GM12891 (cell line): ENCODE measurements at places on chromosomes 2 and 18.
A peak's percentile ranks its signal among the peaks of the same experiment; 100 is the strongest.

DNA sequence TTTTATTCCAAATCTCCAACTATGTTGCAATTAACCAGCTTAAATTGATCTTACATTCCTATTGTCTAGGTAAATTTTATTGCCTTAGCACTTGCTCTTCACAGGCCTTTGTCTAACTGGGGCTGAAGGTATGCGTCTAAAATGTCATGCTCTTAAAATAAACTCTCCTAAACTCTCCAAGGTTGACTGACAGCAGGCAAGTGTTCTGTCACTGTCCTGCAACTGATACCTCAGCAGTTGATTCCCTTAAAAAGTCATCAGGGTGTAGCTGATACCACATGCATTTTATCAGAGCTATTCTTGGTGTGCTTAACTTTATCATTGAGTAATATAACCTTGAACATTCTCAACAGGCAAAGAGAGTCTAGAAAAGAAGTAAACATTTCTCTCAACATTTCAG, 680 bp downstream of the TTN start:
- DNase-seq = no peak

DNA sequence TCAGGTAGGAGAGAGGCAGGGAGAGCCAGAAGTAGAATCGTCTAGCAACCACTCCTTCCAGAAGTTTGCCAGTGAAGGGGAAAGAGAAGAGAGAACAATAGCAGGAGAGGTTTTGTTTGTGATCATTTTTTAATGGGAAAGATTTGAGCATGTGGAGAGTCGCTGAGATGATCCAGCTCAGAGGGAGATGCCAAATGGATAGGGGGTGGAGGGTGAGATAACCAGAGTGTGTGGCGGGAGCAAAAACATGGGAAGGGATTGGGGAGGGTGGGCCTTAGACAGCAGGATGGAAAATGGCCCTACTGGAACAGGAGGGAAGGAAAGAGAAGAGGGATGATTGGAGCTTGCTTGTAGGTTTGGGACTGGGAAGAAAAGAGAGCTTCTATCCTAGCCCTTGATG, 269.8 kb downstream of the GLI2 start:
- DNase-seq = no peak

- no peak for DNase-seq
Observed at GRCh38 chr18:55097456-55098170, 138.4 kb upstream of the CCDC68 start.

- no peak for DNase-seq
Observed at GRCh38 chr2:174503161-174503809, 16.5 kb upstream of the GPR155 start.

DNA sequence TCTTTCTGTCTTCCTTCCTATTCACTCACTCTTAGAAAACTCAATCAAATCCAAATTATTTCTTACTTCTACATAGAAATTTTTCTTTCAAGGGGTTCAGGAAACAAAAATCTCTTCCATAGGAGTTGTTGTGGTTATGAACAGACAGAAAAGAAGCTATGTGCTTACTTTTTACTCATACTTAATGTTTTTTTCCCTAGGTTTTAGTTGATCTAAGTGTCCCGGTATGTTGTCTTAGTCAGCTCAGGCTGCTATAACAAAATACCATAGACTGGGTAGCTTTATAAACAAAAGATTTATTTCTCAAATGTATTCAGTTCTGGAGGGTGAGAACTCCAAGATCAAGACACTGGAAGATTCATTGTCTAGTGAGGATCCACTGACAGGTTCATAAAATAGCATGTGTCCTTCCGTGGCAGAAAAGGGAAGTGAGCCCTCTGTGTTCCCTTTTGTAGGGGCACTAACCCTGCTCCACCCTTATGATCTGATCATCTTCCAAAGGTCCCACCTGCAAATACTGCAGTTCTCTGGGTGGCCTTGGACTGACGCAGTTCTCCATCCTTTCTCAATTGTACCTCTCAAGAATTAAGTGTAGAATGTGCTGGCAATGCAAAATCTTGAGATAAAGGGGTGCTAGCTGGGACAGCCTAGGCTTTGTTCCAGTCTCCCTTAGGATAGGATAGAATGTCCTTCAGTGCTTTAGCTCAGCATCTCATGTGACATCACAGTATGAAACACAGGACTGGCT, 14.4 kb upstream of the VRK2 start:
- no peak for DNase-seq

DNA sequence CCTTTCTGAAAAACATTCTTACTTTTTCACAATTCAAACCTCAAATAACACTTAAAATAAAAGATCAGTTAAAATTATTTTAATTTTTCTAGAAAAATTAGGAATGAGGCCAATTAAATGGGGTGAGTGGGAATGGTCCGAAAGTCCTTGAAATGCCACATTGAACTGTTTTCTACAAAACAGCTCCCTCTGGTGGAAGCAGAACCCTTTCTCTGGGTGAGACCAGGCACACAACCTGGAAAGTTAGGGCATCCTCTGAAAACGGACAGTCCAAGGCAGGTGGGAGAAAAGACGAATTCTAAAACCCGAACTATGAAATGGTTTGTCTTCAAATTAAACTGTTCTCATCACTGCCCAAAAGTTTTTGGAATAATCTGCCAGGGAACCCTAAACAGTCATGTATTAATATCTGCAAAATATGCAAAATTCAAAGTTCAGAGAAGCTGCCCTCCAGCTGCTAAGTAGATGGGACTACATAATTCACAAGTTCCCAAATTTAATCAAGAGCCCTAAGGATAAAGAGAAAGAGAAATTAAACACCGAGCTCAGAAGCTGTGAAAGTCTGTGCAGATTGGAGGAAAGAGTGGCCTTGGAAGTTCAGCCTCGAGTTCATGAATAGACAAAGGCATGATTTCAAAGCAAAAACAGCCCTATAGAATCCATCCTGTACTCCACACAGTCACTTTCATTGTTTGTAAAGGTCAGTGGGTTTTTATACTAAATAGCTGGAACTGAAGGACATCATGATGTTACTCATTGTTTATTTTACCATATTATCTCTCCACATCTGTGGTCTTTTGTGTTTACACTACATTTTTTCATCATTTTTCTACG, 108.3 kb downstream of the PIEZO2 start:
- DNase-seq = no peak

DNA sequence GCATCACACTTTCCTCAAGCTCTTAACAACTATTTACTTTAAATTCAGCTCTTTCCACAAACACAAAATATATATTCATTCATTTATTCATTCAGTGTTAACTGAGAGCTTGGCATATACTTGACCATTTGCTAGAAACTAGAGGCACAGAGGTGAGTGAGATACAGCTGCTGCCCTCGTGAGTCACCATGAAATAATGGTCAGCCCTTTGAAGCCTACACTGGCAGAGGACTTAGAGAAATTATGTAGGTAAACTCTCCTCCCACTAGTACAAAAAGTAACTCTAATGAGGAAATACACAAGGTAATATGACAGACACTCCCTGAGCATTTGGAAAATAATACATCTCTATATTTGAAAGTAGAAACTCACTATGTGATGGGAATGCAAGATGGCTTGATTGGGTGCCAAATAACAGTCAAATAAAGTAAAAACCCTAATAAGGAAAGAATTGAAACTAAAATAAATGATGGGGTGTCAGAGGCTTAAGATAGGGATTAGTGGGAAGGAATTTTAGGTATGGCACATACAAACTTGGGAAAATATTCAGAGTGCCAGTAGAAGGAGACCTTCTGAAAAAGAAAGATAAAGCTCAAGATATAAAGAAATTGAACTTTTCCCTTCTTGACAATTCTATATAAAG, 61.1 kb downstream of the ANTXR1 start:
- no peak for DNase-seq

DNA sequence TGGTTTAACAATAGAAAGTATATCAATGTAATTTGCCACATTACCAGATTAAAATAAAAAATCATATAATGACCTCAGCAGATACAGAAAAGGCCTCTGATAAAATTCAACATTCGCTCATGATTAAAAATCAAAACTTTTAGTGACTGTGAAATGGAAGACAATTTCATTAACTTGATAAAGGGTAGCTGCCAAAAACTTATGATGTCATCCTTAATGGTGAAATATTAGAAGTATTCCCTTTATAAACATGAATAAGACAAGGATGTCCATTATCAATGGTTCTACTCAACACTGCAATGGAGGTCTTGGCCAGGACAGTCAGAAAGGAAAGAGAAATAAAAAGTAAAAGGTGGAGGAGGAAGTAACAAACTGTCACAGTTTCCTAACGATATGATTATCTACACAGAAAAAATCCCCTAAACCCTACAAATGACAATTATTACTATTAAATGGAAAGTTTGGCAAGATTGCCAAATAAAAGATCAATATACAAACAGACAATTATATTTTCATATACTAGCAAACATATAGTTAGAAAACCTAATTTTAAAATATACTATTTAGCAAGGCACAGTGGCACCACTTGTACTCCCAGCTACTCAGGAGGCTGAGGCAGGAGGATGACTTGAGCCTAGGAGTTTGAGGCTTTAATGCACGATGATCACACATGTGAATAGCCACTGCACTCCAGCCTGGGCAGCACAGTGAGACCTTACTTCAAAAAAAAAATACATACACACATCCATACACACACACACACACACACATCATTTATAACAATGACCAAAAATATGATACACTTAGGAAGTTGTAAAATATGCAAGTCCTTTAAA, 12.8 kb downstream of the METTL8 start:
- no peak for DNase-seq

DNA sequence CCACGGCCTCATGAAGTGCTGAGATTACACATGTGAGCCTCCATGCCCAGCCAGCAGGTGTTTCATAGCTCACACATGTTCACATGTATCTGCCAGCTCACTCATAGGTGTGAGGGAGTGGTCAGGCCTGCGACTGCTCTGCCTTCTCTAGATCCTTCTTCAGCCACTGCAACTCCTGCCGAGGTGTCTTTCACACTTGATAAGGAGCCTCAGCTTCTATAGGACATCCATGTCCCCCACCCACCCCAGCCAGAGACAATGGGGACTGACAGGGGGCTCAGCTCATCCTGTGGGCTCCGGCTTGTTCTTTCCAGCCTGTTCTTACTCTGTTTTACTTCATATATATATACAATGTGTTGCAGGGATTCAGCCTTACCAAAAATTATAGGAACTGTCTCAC, 286.5 kb upstream of the MGAT5 start:
- no peak for DNase-seq

- no peak for DNase-seq
Observed at GRCh38 chr2:197801033-197801432, 3.4 kb upstream of the PLCL1 start.

DNA sequence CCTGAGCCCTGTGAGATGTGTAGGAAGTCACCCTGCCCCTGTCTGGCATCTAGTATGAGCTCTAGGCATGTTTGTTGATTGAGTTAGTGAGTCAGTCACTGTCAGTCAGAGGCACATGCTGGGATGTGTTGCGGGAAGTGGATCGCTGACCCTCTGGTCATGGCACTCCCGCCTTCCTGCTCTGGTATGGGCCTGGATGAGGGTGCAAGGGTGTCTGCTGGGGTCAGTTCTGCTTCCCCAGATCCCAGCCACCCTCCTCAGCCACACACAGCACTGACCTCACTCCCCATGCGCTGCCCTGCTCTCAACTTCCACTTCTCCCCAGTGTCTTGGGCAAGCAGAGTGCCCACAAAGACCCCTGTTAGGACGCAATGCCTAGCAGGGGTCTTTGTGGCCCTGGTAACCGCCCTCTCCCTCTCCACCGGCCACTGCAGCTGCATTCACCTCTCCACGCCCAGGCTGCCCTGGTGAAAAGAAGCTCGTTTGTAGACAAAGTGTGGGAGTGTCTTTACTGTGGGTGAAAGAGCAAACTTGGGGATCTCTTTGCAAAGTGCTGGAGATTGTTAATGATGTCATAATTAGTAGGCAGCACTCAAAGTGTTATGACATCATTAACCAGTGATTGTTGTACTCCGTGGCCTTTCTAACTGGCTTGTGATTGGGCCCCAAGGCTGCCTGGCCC, 252.1 kb downstream of the LDLRAD4 start:
- no peak for DNase-seq

- peak; percentile 49 for DNase-seq
Observed at GRCh38 chr2:25168256-25169072, at the start of gene POMC. TSS of gene POMC (minus strand) at chr2:25168580. CDS start at chr2:25164772, 3,808 bp downstream.

DNA sequence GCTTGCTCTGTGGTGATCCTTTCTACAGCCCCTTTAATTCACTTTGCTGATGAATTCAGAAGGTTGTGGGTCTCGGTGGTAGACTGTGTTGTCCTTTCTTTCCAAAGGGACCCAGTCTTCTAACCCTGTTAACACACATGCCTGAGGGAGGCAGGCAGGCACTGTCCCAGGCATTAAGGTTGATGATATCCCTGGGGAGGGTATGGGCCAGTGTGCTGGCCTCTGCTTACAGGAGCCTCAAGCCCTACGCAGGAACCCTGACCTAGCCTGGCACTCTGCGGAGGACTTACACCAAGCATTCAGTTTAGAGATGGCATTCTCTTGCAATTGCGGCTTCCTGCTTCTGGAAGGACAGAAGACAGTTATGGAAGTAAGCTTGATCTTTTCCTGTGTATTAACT, 102.5 kb downstream of the PKP4 start:
- no peak for DNase-seq

DNA sequence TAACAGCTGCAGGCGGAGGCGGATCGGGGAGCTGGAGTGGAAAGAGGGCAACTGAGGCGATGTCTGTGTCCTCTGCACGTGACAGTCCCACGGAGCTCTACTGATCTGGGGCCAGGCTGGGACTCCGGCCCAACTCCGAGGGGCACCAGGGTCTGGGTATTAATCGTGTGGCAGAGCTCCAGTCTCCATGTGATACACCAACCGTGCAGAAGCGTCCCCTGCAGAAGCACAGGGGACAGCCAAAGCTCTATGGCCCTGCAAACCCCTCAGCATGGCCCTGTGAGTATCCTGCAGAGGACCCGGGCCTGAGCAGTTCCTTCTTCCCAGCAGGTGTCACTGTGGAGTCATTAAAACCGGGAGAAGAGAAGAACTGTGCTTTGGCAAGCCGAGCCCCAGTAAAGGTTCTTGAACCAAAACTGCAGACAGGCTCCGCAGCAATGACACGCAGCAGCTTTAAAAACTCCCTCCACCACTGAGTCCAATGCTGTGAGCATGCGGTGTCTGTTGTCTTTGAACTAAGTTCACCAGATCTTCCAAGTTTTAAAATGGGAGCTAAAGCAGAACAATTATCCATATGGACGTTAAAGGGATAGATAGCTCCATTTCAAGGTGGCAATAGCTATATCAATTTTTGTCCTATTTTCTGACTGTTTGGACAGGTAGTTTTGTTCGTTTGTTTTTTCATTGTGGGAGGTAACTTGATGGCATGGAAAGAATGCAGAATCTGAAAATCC, 79.4 kb downstream of the TMEM182 start:
- peak; percentile 20 for DNase-seq

DNA sequence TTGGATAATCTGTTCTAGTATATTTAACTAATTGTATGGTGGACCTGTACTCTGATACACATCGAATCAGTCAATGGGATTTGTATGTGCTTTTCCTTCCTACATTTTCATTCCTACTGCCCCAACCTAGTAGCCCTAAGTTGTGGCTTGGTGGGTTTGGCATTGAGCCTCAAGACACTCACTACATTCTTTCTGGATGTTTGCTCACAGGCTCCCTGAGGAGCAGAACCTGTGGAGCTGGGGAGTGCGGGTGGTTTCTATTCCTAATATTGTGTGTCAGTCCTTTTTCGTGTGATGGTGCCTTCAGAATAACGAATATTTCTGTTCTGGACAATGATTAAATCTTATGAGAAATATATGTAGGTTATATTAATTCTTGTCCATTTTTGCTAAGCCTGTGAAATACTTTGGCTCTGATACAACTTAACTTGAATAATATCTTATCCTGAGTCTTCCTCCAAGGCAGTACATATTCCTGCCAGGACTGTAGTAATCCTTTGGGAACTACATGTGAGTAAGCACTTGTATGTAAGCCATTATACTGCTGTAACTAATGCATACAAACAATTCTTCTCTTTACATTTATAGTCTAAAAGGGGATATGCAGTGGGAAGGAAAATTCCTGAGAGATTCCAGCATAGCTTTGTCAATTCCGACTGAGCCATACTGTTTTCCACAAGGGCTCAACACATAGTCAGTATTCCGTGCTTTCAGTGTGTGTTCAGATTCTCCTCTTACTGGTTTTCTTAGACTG, 150.6 kb downstream of the AGPS start:
- no peak for DNase-seq
